ENCODE measurements at places on chromosomes 11 and 22. TPM values are rescaled to one million over a fixed set of nuclear protein-coding genes. Genes with fewer than 3 reads are reported as not detected.

DCHS1 gene
- total RNA-seq = 2.1 TPM

OOSP1 gene
- not detected for total RNA-seq

GRCh38 chr11:62933750-62934495 lies 12.8 kb upstream of the CHRM1 start:
- H3K4me3 ChIP-seq = no peak overlapping the region
- no peak overlapping the region for H3K27ac ChIP-seq
- no peaks in the 10 kb centered on the region for H3K4me1 ChIP-seq
- H3K27me3 ChIP-seq = peaks cover 18% of the 10 kb centered on the region
- DNase-seq = no peak

GRCh38 chr11:44198146-44198724 lies 102.8 kb downstream of the EXT2 start:
- H3K36me3 ChIP-seq = peaks cover 27% of the 10 kb centered on the region
- DNase-seq = no peak
- no peaks in the 10 kb centered on the region for H3K4me1 ChIP-seq
- H3K4me3 ChIP-seq = no peak overlapping the region
- H3K27ac ChIP-seq = no peak overlapping the region
- no peaks in the 10 kb centered on the region for H3K27me3 ChIP-seq
